ENCODE measurements at places on chromosomes 5 and 9.

- no peak for DNase-seq
Observed at GRCh38 chr5:125249400-125249799, 503.0 kb upstream of the ZNF608 start.

DNA sequence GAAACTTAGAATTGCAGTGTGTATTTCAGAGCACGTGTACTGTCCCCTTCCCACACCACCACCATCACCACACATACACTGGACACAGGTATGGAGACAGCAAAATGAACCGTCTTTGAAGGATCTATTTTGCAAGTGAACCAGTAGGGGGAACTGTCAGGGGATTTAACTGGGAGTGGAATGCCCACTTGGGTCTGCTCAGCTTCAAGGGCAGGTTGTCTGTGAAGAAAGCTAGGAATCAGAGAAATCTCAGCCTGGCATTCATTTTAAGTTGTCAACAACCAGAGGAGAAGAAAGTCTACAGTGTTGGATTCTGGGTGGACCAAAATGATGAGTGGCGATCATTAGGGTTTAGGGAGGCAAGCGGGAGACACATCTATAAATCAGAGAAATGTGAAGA lies 147.0 kb downstream of the DCP2 start:
- DNase-seq = no peak

DNA sequence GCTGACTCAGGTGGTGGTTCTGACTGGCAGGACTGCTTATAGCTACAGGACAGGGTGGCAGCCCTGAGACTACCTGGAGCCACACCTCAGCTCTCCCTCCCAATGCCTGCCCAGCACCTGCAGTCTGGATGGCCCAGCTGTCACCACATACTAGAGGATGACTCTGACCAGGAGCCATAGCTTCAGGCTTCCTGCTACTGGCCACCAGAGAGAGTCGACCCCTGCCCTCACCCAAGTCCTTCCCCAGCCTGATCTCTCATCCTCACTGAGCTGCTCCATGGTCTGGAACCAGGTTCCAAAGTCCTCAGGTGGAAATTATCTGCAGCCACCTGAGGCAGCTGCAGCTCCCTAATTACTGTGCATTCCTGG lies 25.6 kb upstream of the TDRD7 start:
- no peak for DNase-seq

DNA sequence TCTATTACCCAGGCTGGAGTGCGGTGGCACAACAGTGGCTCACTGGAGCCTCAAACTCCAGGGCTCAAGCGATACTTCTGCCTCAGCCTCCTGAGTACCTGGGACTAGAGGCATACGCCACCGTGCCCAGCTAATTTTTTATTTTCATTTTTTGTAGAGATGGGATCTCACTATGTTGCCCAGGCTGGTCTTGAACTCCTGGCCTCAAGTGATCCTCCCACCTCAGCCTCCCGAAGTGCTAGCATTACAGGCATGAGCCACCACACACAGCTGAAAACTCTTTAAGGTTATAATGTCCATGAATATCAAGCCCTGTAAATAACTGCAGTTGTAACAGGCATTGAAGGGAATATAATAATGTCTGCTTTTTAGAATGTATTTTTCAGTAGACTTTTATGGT lies 271.2 kb downstream of the AOPEP start:
- no peak for DNase-seq

DNA sequence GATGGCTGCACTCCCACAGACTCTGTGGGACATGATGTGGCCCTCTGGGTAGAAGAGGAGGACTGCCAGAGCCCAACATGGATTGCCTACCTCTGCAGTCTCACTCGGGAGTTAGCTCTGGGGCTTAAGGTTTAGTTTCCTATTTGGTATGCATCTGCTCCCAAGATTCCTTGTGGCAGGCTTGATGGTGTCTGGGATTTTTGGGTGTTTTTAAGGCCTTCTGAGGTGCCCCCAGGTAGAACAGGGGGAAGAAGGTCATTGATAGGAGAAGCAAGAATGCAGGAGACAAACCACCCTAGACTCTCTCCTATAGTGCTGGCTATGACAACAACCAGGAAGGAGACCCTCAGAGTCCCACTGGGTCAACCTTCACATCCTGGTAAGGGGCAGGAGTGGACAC lies 46.7 kb upstream of the CXCL14 start:
- DNase-seq = no peak

GRCh38 chr9:30799527-30800101 lies 1584.8 kb upstream of the ACO1 start:
- no peak for DNase-seq

DNA sequence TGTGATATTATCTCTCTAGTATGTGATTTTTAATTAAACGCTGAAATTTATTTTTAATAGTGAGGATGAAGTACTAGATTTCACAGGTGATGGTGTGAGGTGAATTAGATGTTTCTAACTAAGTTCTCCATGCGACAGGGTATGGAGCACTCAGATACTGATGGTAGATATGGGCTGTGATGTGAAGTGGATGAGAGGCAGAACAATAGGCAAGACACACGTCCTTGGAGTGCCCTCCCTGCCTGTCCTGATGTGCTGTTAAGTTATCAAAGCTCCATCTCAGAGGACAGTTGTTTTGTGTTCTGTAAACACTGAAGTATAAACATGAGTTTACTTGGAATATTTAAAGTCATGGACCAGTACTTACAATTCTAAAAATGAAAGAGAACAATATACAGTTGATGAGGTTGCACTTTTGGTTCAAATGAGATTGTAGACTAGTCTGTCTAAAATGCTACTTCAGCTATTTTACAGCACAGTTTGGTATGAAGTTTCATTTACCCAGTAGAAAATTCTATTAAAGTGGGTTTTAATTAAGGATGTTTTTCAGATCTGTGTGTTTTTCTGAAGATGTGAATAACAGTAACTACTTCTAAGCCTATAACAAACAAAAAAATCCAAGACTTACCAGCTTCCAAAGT lies 64.2 kb downstream of the C7 start:
- DNase-seq = no peak

Measured in GM10248 (cell line).